ENCODE measurements at places on chromosomes 3 and 15.

DNA sequence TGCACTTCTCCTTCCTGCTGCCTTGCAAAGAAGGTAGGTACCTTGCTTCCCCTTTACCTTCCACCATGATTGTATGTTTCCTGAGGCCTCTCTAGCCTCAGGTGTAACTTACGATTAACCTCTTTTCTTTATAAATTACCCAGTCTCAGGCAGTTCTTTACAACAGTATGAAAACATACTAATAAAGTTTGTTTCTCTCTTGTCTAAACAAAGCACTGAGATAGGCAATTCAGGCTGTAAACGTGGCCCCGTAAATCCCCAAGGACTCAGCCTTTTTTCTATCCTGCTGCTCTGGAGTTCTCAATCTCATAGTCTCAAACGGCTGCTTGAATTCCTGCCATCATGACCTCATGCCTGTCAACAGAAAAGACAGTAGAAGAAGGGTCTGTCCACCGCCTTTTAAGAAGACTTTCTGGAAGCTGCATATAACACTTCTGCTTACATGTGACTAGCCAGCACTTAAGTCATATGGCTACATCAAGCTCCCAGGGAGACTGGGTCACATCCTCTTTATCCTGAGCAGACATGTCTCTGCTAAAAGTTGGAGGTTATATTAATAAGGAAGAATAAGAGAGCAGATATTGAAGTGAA lies 257.8 kb downstream of the EBLN2 start:
- no peak for DNase-seq

GRCh38 chr3:114205541-114205940 lies 26.7 kb upstream of the DRD3 start:
- DNase-seq, result no peak

DNA sequence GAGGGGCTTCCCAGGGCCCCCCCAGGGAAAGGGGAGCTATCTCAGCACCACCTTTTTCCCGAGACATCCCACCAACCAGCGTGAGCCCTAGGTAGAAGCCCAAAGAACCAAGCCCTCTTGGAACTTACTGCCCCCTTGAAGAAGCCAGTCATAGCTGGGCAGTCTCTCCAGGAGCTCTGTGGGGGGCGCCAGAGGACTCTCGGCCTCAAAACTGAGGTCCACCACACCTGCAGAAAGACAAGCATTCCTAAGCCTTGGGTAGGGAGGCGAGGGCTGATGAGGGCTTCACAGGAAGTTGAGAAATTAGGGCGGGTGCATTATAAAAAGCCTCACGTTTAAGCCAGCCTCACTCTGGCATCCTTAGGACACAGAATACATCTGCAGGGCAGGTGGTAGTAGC lies 9.0 kb downstream of the SSUH2 start:
- DNase-seq, result no peak

GRCh38 chr3:179229177-179229576 lies 21.7 kb downstream of the KCNMB3 start:
- no peak for DNase-seq
